ENCODE measurements at places on chromosomes 16 and 17. TPM values are rescaled to one million over a fixed set of nuclear protein-coding genes. Genes with fewer than 3 reads are reported as not detected.

DNA sequence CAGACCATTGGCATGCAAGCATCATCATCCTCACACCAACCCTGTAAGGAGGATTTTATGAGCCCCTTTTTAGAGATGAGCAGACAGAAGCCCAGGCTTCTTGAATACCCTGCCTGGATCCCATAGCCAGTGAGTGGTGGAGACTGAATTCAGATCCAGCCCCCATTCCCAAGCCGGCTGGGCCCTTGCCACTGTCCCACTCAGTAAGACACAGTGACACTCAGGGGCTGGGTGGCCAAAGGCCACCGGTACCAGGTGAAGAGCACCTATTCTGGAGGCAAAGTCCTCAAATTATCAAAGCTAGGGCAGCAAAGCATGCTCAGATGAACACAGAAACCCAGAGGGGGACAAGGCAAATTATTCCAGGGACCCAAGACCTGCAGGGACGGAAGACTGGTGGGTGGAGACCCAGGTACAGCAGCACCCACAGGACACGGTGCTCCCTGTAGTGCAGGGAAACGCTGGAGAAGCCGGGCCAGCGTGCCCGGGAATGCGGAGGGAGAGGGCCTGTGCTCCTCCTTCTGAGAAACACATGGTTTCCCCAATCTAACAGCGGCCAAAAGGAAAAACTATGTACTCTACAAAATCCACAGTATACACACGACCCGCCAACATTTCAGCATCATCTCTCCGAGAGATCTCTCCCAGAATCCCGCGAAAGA, 33.2 kb upstream of the CRHR1 start:
- no peak for DNase-seq

DNA sequence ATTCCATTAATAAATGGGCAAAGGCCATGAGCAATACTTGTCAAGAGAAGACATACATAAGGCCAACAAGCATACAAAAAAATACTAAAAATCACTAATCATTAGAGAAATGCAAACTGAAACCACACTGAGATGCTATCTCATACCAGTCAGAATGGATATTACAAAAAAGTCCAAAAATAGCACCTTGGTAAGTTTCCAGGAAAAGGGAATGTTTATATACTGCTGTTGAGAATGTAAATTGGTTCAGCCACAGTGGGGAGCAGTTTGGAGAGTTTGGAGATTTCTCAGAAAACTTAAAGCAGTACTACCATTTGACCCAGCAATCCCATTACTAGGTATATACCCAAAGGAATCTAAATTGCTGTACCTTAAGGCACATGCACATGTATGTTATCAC, 467.7 kb downstream of the CDH11 start:
- DNase-seq: no peak

DNA sequence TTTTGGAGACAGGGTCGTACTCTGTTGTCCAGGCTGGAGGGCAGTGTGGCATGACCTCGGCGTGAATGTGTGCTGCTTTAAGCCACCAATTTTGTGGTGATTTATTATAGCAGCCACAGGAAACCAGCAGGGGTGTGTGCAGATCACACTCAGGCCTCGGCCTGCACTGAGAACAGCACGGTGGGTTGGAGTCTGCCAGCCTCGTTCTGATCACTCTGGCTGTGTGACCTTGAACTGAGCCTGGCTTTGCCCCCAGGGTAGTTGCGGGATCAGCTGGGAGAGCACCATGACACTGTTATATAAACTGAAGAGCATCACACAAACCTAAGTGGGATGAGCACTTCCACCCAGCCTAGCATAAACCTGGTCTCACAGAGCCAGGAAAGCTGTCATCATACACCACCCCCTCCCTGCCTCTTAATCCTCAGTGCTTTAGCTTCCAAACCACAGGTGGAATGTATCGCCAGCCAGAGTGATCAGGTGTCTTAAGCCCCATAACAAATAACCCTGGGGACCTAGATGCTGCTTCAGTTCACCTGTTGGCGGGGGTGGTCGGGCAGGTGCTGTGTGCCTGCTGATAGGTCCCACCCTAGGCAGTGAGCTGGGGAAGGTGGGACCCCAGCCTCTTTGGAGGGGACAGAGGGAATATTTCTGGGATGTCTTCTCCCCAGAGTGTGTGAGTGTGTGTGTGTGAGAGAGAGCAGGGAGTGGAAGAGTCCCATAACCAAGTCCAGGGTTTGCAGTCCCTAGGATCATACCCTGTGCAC, 28.6 kb upstream of the NDRG4 start:
- no peak for DNase-seq

DNA sequence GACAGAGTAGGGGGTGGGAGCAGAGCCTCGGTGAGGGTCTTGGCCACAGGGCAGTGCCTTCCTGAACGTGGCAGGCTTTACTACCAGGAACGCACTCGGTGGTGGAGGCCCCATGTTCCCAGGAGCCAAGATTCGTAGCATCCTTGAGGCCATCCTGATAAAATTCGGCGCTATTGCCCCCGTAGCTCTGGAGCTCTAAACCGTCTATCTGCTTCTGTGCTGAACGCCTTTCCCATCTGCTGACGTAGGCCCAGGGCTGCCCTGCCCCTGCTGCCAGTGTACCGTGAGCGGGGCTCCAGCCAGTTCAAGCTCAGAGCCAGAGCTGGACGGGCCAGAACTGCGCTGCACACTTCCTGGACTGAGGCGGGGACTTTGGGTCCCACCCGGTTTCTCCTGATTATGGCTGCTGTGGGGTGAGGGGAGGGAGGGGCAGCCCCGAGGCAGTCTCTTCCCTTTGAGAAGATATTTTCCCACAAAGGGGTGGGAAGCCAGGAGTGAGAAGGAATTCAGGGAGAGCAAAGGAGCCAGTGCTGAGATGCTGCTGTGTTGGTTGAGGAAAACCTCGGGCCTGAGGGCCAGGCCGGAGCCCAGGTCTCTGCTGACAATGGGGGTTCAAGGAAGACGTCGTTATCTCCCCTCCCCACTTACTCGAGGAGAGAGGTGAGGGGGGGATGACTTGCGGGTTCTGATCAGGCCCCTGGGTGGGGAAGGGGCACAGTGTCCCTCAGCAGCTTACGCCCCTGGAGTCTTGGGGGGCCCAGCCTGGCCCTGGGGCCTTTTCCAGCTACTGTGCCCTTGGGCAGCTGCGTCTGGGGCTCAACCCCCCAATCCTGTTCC, 29.4 kb downstream of the OR1D5 start:
- DNase-seq: no peak

- DNase-seq: no peak
These were observed 62.8 kb upstream of the MPHOSPH6 start for GRCh38 chr16:82232806-82233205.

- DNase-seq: no peak
These were observed 82.9 kb upstream of the CBX4 start for GRCh38 chr17:79922116-79922601.

GRCh38 chr17:18177722-18178121, 5.9 kb upstream of the ALKBH5 start:
- DNase-seq: no peak

- peak; percentile 47 for DNase-seq
These were observed 87.8 kb downstream of the CYB561 start for GRCh38 chr17:63358111-63358839.

DNA sequence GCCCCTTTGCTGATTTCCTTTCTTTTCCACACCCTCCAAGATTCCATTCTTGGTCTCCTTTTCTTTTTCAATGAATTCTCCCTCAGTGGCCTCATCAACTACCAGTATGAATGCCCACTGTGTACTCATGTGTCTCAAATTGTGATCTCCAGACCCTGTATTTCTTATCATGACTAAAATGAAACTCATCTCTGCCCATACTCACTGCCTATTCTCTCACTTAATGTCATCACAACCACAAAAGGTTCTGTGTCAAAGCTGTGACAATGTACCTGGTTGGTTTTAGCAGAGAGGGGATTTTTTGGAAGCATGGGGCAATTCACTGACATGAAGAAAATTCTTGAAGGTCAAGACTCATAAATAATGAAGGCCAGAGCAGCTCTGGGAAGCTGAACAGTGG, 11.5 kb upstream of the TBX4 start:
- no peak for DNase-seq

DNA sequence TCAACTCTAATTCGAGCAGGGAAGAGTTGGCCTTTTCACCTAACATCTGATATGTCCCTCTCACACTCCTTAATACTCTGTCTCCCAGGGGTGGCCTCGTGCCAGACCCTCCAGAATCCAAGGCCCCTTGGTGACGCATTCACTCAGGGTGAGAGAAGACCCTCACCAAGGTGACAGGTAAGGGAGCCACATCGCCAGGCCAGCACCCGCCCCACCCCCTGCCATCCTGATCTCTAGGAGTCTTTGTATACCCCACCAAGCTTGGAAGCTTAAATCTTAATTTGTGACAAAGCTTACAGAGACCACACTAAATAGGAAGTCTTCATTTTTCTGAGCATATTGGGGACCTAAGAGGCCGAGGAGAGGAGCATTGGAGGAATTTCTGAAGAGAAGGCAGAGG, 286.1 kb downstream of the IRF8 start:
- no peak for DNase-seq

DNA sequence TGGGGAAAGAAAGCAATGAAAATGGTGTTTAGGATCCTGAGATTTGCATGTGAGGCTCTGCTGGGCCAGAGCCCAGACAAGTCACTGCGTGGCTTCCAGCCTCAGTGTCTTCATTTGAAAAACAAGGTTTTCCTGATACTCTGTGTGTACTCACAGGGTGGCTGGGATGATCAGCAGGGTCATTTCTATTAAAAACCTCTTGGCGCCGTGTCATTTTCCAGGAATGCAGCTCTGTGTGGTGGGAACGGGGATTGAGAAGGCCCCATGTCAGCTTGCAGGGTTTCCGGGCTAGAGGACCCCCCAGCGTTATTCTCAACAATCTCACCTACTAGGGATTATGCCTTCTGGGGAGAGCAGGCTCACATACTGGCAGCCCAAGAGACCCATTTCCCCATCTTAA, 73.5 kb downstream of the FOXL1 start:
- no peak for DNase-seq

DNA sequence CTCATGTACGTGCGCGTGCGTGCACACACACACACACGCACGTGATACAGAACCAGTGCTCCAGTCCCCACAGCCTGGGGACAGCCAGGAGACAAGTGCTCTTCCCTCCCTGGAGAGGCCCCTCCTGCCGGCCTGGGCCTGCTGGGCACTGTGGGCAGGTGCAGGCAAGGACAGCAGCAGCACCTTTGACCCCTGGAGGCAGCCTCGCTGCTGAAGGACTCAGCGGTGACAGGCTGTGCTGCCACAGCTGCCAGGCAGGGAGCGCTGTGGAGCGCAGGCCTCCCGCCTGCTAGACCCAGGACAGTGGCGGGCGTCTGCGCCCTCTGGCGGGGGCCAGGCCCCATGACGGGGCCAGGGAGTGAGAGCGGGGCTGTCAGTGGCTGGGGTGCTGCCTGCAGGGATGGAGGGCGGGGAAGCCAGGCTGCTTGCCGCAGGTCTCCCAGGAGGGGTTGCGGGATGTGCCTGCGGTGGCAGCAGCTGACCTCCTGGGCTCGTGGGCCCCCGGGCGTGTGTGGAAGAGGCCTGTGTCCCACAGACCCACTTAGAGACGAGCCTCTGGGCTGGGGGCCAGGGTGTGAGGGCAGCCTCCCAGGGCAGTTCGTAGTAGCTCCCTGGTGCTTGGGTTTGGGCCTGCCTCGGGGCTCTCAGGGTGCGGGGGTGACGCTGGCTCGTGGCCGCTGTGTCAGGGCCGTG, 63.5 kb upstream of the PVALEF start:
- peak; percentile 76 for DNase-seq

DNA sequence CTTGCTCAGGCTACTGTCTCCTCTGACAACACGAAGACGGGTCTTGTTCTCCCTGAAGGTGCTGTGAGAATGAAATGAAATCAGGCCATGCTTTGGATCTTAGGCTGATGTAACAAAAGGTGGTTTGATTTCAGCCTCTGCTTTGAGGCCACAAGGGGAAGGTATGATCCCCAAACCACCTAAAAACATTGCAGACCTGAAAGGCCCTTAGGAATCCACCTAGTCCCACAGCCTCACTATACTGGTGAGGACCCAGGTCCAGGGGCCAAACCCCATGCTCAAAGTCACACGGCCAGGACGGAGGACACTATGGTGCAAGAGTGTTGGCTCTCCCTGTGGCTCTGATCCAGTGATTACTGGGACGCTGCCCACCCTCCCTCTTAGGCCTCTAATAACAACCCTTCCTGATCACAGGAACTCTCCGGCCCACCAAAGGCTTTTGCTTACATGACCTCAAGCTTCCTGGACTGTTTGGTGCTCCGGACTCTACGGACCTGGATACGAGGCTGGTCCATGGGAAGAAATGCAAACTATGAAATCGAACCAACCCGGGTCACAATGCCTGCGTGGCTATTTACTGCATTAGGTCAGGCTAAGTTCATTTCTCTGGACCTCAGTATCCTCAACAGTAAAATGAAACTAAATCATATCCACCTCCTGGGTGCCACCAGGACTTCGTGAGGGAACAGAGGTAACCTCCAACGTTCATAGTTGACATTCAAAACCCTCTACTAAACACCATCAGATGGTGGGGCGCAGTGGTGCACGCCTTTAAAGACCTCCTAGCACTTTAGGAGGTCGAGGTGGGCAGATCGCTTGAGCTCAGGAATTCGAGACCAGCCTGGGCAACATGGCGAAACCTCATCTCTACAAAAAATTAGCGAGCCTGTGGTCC, 1.5 kb downstream of the TRIM25 start:
- peak; percentile 53 for DNase-seq

DNA sequence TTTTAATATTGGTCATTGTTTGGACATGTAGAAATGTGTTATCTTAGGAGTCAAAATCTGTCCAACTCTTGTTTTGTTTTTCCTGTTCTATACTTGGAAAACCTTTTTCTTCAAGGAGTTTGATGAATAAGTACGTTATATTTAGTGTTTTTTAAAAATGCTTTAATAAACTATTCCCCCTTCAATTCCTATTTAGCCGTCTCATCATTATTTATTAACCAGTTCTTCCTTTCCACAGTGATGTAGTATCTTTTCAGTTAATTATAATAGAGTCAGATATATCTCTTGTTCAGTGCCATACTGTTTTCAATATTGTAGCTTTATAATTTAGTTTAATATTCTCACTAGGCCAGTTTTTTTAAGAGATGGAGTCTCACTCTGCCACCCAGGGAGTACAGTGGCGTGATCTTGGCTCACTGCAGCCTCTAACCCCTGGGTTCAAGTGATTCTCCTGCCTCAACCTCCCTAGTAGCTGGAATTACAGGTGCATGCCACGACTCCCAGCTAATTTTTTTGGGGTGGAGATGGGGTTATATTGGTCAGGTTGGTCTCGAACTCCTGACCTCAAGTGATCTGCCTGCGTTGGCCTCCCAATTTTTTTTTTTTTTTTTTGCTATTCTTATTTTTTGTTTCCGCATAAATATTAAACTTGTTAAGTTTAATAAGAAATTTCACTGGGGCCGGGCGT, 72.9 kb downstream of the KPNA2 start:
- DNase-seq: no peak

Gene SGSM2
- total RNA-seq: 9.6 TPM

Gene USP43
- 2.7 TPM for total RNA-seq

Gene SLC4A1
- total RNA-seq: not detected
